ENCODE measurements at places on chromosomes 5 and 9.

GRCh38 chr5:33629999-33630398 lies 189.2 kb downstream of the TARS1 start:
- DNase-seq = no peak

DNA sequence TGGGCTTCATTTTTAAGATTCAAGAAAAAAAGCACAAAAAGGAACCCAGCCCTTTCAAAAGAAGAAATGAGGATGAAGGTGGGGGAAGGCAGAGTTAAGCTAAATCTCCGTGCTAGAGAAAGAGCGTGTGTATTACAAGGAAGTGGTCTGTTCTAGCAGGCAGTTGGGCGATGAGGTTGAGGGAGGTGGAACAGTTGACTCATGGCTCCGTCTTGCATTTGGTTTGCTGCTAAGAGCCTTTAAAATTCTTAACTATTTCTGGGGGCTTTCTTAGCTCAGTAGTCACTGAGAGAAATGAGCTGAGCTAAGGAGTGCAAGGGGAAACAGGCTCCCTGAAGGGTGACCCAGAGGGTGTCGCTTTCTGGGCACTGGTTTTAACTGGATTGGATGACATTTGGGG lies 117.4 kb downstream of the GCNT1 start:
- no peak for DNase-seq

DNA sequence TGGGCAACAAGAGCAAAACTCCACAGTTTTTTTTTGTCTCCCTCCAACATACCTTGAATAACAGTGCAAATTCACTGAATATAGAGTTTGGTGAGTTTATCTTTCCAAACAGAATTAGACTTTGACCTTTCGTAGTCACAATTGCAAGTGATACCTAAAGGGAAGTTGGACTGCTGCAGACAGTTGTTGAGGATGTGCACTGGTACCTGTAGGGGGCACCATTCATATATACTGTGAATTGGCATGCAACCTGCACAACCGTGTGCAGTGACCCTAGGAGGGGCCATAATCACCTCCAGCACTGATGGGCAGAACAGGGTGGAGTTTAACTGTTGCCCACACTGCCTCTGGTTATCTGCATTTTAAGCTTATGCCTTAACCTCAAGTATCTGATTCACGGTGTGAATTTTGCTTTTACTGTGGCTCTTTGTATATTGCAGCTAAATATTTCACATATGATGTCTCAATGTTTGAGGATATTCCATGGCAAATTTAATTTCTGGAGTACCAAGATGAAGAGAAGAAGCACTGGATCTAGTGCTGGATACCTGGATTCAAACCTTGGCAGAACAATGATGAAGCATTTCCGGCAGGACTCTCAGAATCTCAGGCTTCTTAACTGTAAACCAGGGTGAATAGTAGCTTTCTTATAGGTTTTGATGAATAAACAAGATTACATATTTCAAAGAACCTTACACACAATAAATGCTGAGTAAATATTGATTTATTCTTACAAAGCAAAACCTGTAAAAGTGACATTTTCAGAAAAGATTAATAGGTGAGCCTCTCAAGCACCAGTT lies 144.3 kb downstream of the ACTBL2 start:
- peak; percentile 6 for DNase-seq

DNA sequence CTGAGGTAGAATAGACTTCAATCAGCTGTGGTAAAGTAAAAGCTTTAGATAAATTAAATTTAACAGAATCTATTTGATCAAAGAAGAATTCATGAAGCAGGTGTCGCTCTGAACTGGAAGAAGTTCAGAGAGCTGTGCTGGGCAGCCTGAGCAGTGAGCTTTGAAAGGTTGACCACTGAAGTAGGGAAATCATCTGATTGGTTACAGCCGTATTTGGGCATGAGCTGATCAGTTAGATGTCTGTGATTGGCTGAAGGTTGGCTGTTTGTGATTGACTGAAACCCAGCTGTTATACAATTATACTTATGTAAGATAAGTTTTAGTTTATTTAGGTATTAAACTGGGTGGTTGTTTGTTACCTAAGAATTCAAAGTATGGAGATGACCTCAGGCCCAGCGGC lies 1174.6 kb downstream of the CDH9 start:
- DNase-seq = no peak

All from nephron progenitor cell (in vitro differentiated cells).